Activated CD4-positive, alpha-beta T cell treated with anti-CD3 and anti-CD28 coated beads, Interleukin-2, amount 10 ng/mL, durations not matched to agents 7 days and 5 days (primary cell): ENCODE measurements at places on chromosomes 6 and 20. TPM values are rescaled to one million over a fixed set of nuclear protein-coding genes. Genes with fewer than 3 reads are reported as not detected.

- peak overlapping the region; percentile 91 for H3K27ac ChIP-seq
- H3K27me3 ChIP-seq, result no peaks in the 10 kb centered on the region
- peaks cover 62% of the 10 kb centered on the region for H3K4me1 ChIP-seq
- no peaks in the 10 kb centered on the region for H3K36me3 ChIP-seq
Measured at GRCh38 chr20:47487175-47487917, 14.3 kb upstream of the NCOA3 start.

GRCh38 chr6:73710470-73710869 lies 14.5 kb downstream of the CD109 start:
- no peak overlapping the region for H3K4me3 ChIP-seq
- no peak overlapping the region for H3K27ac ChIP-seq
- H3K36me3 ChIP-seq, result peaks cover 22% of the 10 kb centered on the region
- peaks cover 19% of the 10 kb centered on the region for H3K4me1 ChIP-seq

DNA sequence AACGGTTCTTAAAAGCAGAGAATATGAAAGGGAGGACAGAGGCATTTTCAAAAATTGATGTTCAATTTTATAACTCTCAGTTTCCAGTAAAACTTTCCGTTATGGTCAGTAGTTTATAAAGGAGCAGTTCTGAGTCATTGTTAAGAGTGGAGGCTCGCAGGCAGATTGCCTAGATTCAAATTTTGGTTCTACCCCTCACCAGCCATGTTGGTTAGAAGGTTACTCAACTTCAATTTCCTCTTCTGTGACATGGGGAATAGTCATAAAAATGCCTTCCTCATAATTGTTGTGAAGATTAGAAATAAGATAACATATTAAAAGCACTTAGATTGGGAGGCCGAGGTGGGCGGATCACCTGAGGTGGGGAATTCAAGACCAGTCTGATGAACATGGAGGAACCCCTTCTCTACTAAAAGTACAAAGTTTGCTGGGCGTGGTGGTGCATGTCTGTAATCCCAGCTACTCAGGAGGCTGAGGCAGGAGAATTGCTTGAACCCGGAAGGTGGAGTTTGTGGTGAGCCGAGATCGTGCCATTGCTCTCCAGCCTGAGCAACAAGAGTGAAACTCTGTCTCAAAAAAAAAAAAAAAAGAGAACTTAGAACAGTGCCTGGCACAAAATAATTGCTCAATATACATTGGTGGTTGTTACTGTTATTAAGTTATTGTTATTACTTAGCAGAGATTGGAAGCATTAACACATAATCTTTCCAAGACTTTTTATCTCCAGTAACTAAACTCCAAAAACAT lies 348.9 kb downstream of the NRN1 start:
- DNase-seq, result no peak
- H3K27ac ChIP-seq, result no peak overlapping the region
- no peaks in the 10 kb centered on the region for H3K27me3 ChIP-seq
- H3K4me1 ChIP-seq, result no peaks in the 10 kb centered on the region
- H3K4me3 ChIP-seq, result no peak overlapping the region

LAMA2 gene
- 0.02 TPM for total RNA-seq

DNA sequence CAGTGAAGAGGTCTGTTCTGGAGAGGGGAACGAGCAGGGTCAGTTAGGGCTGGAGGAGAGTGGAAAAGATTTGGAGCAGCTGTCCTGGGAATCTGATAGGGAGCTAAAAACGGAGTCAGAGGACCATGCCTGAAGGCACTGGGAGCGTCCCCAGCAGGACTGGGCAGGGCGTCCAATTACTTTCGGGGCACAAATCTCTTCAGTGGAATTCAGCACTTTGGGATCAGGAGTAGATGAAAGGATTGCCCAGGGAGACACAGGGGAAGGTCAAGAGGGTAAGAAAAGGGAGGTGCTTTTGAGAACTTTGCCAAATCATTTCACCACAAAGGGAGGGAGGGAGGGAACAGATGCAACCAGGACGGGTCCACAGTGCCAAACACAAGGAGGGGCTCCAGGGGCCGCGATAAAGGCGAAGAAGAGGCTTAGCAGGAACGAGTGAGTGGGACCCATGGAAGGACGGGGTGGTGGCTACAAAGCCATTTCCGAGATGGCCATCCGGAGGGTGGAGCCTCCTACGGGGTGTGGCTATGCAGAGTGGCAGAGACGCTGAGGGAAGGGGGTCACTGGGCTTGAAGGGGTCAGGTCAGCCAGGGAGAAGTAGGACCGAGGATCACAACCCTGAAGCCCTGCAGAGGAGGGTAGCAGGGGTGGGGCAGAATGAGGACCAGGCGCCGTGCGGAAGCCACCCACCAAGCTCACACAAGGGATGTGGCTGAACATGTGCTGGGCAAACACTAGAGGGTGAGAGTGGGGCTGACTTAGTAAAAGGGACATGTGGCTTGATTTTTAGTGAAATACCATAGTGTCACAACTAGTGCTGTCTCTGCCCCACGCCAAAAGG lies 180.0 kb upstream of the RREB1 start:
- no peak overlapping the region for H3K27ac ChIP-seq
- H3K4me1 ChIP-seq, result no peaks in the 10 kb centered on the region
- peaks cover 8% of the 10 kb centered on the region for H3K27me3 ChIP-seq
- H3K36me3 ChIP-seq, result no peaks in the 10 kb centered on the region
- DNase-seq, result no peak

- peaks cover 30% of the 10 kb centered on the region for H3K4me1 ChIP-seq
- no peak for DNase-seq
- H3K4me3 ChIP-seq, result peak overlapping the region; percentile 18
- no peaks in the 10 kb centered on the region for H3K27me3 ChIP-seq
- H3K36me3 ChIP-seq, result peaks cover 21% of the 10 kb centered on the region
Measured at GRCh38 chr6:157891544-157892362, 68.7 kb downstream of the SNX9 start.

C6orf58 gene
- total RNA-seq, result not detected

GRCh38 chr20:51122931-51123658 lies 100.2 kb upstream of the KCNG1 start:
- H3K27me3 ChIP-seq, result peaks cover 38% of the 10 kb centered on the region
- H3K36me3 ChIP-seq, result no peaks in the 10 kb centered on the region
- H3K4me3 ChIP-seq, result no peak overlapping the region
- peaks cover 5% of the 10 kb centered on the region for H3K4me1 ChIP-seq
- H3K27ac ChIP-seq, result no peak overlapping the region

DNA sequence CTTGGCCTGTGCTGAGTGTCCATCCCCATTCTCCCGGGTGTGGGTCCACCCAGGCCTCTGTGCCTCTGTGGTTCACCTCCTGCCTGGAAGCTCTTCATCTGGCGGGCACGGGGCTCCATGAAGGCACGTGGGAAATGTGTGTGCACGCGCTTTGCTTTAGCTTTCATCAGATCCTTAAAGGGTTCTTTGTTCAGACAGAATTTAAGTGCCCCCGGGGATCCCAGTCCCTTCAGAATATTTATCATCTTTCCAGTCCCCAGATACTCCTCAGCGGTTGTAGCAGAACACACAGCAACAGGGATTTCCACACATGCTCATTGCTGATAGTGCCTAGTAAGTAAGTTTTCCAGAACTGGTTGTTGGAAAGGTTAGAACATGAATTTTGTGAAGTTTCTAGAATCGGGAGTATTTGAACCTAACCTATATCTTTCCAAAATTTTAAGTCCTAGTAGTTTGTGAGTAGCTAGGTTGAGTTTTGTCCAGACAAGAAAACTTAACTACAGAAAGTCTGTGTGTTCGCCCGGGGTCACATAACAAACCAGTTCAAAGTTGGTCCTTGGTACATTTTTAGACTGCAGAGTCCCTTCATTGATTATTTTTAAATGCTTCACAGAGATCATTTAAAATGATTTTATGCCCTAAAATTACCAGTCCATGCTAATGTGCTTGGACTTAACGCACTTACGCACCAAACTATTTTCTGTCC lies 67.7 kb downstream of the RPP40 start:
- DNase-seq, result no peak
- no peaks in the 10 kb centered on the region for H3K27me3 ChIP-seq
- H3K4me1 ChIP-seq, result peaks cover 43% of the 10 kb centered on the region
- H3K4me3 ChIP-seq, result no peak overlapping the region

DNA sequence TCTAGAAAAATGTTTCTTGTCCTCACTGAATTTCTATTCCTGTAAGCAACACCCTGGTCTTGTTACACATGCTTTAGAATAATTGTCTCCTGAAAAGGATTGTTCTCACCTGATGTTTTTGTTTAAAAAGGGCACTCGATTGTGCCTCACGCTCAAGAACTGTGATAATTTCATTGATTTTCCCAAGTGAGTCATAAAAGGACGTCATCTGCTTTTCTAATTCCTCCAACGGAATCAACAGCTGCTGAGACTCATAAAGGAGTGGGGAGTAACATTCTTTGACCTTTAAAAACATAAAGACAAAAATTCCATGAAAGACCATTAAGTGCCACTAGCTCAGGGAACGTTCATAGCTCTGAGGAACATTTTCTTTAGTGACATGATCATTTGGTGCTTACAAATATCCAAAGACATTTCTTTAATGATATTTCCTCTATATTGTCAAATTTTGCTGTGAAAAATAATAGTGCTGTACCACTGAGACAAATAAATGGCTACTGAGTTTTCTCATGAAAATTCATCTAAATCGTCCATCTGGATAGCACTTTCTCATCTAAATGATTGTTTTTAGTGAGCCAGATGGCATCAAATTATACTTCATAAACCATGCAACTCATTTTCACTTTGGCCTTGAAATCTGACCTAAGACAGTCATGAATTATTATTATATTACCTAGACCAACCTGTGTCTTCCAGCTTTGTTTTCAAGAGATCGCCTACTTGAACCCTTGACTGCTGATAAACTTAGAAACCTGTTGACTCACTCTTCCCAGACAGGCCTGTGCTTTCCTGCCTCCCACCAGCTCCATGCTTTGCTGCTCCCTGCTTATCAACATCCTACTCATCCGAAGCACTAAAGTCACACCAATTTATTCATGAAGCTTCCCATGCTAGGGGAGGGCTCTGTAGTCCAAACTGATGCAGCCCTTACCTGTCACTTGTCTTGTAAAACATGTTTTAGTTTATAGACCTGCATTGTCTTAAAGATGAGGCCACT lies 178.2 kb downstream of the SYNE1 start:
- no peak for DNase-seq
- peaks cover 8% of the 10 kb centered on the region for H3K4me1 ChIP-seq
- no peaks in the 10 kb centered on the region for H3K36me3 ChIP-seq
- peaks cover 8% of the 10 kb centered on the region for H3K27me3 ChIP-seq

GRCh38 chr6:45718871-45719270 lies 296.8 kb downstream of the CLIC5 start:
- no peaks in the 10 kb centered on the region for H3K36me3 ChIP-seq
- no peak overlapping the region for H3K4me3 ChIP-seq
- no peak for DNase-seq
- H3K27me3 ChIP-seq, result no peaks in the 10 kb centered on the region
- H3K27ac ChIP-seq, result no peak overlapping the region
